ENCODE measurements at places on chromosomes 3 and 15.

DNA sequence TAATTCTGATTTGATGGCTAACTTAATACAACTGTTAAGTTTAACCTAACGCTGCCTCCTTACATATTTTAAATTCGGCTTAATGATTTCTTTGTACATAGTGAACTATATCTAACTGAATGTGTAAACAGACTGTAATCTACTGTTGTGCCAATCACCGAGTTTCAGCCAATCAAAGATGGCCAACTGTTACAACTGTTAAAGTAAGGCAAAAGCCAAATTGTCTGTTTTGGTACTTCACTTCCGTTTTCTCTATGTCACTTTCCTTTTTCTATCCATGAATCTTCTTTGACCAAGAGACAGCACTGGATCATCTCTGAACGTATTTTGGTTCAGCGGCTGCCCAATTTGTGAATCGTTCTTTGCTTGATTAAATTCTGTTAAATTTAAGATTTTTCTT, 137.0 kb downstream of the LMLN start:
- DNase-seq: no peak

- DNase-seq: no peak
These were observed 50.4 kb upstream of the HACD2 start for GRCh38 chr3:123635217-123635616.

- DNase-seq: no peak
These were observed at the start of gene CCDC33 for GRCh38 chr15:74235962-74236361. TSS of gene CCDC33 (plus strand) at chr15:74236326. CDS start at chr15:74236720, 394 bp downstream.

GRCh38 chr15:72227192-72227586, 3.8 kb downstream of the PKM start:
- DNase-seq: no peak
